Upper lobe of left lung (tissue), 6 donors: ENCODE measurements at places on chromosomes 16 and 17.

GRCh38 chr16:88005181-88005581 lies 53.9 kb downstream of the BANP start:
- DNase-seq: no peak

- DNase-seq: peak; percentile 58
These were observed 9.5 kb upstream of the PAM16 start for GRCh38 chr16:4360538-4361021.

- DNase-seq: peak; percentile 41
These were observed 2.6 kb downstream of the NOG start for GRCh38 chr17:56595831-56596690.

GRCh38 chr17:81711814-81712467 lies at the start of gene SLC25A10:
SLC25A10 (plus strand) TSS chr17:81712284; CDS start chr17:81712427, 143 bp downstream.
- DNase-seq: peak; percentile 96

- no peak for DNase-seq
These were observed 24.2 kb upstream of the HS3ST3B1 start for GRCh38 chr17:14276535-14277250.

- DNase-seq: peak; percentile 84
These were observed 13.5 kb downstream of the SPATA32 start for GRCh38 chr17:45248132-45248957.

DNA sequence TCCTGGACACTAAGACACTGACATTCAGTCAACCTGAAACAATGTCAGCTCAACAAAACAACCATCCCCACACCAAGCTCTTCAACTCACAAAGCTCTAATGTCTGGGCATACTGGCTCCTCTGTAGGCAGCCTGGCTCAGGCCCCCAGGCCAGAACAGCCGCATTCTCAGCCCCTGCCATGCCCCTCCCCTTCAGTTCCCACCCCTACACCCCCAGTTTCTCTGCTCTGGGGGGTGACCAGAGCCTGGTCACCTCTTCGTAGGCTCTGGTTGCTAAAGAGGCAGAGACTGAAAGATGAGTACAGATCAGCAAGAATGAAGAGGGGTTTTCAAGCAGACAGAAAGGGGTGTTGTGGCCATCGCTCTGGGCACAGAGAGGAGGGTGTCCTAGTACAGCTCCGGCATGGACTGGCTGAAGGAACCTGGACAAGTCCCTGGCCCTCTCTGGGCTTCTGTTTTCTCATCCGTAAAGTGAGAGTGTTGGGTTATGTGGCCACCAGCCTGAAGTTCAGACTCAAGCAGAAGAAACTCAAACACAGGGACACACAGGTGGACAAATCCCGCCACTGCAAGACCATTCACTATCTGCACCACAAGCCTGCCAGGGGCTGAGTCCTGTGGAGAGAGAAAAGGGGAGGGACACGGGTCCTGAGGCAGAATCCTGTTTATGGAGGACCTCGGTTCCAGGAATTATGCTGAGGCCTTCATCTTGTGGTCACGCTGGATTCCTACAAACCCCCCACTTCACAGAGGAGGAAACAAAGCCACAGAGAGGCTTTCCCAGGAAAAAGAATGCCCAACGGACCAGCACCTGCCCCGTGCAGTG lies 987 bp upstream of the SLC4A1 start:
- no peak for DNase-seq

GRCh38 chr17:50532452-50533024 lies at the start of gene EPN3:
EPN3 (plus strand) TSS chr17:50532735; CDS start chr17:50536557, 3,822 bp downstream.
- DNase-seq: peak; percentile 68

DNA sequence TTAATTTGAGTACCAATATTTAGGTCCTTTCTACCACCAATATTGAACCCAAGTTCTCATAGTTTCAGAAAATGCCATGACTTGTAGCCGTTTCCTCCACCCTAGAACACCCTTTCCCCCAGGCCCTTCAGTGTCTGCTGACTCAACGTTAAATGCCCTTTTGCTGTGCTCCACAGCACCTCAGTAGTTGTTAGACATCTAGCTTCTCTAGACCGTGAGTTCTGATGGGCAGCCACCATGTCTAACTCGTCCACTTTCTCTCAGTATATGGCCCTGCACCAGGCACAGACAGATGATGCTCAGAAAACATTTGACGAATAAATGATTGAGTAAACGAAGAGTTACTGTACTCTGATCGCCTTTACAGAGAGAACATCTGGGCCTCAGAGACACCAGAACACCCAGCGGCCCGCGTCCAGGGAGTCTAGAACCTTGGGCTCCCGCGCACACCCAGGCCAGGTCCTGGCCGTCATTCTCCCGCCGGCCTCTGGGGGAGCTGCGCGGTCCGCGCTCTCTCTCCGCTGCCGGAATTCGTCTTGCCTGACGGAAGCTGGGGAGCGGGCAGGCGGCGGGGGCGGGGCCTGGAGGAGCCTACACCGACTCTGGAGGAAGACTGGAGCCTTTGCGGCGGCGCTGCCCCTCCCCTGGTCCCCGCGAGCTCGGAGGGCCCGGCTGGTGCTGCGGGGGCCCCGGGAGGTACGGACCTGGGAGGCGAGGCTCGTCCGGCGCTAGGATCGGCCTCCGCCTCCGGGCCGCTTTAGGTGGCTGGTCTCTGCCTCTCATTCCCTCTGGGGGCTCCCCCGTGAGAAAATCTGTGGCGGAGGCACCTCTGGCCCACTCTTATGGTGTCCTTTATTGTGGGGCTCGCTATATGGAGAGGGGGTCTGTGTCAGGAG lies at the start of gene NKIRAS2:
Gene NKIRAS2, plus strand, starts transcription at position 582 of the 896 bp plus-strand sequence. CDS start 1,488 bp downstream, outside the sequence.
- DNase-seq: peak; percentile 98

DNA sequence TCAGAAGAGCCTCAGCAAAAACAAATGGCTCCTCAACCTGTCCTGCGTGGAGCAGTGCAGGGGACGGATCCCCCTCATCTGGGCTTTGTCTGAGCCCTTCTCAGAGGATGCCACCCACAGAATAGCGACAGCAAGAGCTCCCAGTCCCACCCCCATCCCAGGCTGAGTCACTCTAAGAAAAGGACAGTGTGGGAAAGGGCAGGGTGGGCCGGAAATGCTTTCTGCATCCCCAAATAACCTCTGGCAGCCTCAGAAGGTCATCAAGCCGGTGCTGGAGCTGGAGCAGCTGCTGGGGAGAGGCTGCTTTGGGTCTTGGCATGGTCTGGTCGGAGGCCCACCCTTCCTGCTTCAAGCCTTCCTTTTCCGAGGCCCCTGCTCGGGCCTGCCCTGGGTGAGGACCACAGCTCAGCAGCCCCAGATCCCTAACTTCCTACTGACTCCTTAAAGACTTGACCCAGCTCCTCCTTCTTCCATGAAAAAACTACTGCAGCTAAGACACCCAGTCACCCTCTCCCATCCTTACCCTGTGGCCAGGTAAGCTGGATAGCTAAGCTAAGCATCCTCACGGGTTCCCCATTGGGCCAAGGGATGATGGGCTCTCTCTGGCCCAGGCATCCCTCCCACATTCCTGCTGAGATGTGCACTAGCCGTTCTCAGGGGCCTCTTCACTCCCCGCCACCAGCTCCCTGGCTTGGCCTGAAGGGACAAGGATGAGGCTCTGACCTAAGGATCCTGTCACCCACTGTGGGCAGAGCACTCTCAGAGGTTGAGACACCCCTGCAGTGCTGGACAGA lies 8.7 kb downstream of the SLC12A4 start:
- peak; percentile 19 for DNase-seq

DNA sequence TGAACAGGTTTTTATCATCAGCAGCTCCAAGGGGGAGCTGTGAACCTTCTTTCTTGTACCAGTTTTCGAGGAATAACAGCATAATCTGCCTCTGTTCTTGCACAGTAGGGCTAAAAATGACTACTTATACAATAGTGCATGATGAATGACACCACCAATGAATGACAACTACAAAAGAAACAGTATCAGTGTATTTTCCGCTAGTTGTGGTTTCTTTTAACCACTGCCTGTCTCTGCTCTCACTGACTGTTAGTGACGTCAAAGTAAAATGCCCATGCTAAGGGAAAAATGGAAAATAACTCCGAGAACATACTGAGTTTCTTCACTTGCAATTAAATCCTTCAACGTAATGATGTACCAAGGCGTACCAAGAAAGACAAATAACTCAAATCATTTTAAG lies 294.9 kb downstream of the MAP2K6 start:
- no peak for DNase-seq

DNA sequence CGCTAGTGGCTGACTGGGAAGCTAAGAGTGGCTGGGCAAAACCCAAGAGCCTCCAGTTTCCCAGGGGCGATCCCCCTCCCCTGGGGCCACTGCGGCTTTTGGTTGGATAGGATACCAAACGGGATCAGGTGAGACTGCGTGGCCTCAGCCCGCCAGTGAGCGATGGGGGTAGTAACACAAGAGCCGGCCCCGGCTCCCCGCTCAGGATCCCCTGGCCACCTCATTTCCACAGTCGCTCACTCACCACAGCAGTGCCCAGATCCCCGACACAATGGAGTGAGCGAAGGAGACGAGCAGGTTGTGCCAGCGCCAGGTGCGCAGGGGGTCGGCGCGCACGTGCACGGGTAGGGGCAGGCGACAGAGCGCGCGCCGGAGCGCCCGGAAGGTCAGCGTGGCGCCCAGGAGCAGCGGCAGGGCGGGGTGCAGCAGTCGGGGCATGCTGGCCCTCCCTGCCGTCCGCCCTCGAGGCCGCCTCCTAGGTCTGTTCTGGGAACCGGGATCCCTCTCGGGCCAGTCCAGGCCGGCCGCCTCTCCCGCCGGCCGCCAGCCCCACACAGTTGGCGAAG lies 290 bp downstream of the TLCD1 start:
- DNase-seq: no peak

- no peak for DNase-seq
These were observed 187.3 kb upstream of the KIF2B start for GRCh38 chr17:53635444-53635843.

DNA sequence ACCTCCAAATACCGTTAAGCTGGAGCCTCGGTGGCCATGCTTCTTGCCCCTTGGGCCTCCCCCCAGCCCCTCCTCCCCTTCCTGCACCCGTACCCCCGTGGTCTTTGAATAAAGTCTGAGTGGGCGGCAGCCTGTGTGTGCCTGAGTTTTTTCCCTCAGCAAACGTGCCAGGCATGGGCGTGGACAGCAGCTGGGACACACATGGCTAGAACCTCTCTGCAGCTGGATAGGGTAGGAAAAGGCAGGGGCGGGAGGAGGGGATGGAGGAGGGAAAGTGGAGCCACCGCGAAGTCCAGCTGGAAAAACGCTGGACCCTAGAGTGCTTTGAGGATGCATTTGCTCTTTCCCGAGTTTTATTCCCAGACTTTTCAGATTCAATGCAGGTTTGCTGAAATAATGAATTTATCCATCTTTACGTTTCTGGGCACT lies 928 bp downstream of the HBA1 start:
- DNase-seq: no peak

DNA sequence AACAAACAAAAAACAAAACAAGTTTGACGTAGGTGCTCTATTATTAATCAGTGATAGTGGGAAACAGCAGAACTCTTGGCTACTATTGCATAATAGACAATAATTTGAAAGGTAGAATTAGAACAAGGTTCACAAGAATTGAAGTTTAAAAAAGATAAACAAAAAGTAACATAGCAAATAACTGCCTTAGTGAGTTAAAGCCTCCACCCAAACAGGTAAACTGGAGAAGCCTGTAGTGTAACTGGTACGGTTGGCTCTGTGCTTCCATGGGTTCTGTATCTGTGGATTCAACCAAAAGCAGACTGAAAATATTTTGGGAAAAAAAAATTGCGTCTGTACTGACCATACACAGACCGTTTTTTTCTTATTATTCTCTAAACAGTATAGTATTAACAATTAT lies 38.5 kb downstream of the MBTD1 start:
- no peak for DNase-seq

- no peak for DNase-seq
These were observed 22.5 kb downstream of the ARHGAP17 start for GRCh38 chr16:24992696-24993095.

DNA sequence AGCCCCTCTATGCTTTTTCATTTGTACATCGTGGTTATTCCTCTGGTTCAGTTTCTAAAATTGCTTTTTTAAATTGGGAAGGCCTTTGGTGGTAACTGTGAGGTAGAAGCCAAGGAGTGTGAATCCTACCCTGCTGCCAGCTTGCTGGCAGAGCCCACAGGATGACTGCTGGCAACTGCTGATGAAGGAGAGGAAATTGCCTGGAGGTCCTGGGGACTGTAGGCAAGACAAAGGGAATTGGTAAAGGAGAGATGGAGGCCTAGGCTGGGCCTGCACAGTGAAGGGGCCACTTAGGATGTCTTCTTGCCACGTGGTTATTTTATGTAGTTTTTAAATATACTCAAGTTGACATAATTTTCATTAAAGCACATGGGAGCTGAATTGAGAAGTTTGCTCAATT lies 15.8 kb downstream of the C17orf58 start:
- no peak for DNase-seq

DNA sequence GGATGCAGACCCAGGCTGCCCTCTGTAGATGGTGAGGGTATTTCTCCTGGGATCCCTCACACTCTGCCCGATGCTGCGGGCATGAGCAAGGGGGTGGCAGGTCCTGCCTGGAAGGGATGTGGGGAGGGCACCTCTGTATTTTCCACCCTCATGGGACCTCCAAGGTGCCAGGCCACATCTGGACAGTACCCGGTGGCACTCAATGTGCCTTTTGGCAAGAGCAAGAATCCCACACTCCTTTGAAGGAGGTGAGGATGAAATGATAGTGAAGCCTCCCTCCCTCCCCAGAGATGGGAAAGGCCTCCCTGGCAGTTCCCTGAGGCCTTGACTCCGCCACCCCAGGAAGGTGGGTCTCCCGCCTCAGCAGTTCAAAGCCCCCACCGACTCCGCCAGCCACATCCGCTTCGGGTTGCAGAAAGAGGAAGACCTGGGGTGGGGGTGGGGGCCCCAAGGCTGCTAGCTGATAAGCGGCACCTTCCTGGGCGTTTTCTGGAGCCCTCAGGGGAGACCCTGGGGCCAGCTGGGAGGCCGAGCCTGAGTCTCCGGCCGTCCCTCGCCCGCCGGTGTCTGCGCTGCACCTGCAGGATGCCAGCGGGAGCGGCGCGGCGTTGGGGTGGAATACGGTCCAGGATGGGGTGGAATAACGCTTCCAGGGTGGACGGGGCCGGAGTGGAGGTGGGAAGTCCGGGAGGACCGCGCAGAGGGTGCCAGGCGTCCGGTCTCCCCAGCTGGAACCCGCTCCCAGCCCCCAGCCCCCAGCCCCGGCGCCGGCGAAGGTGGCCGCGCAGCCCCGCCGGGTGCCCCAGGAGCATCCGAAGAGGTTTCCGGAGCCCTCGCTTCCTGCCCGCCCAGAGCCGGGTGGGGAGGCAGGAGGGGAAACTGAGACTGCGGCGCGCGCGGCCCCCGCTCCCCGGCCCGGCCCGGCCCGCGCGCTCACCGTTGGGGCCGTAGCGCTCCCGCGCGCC lies 718 bp downstream of the ATP2A3 start:
- DNase-seq: peak; percentile 64

- DNase-seq: no peak
These were observed 24.6 kb upstream of the FAAP100 start for GRCh38 chr17:81576621-81577277.
